ENCODE measurements at places on chromosomes 1 and 21.

GRCh38 chr1:187842406-187843165 lies 1013.8 kb downstream of the PLA2G4A start:
- no peak for DNase-seq

- no peak for DNase-seq
Observed at GRCh38 chr21:34198231-34199120, 125.1 kb downstream of the MRPS6 start.

- no peak for DNase-seq
Observed at GRCh38 chr1:115262886-115263285, 75.2 kb downstream of the NGF start.

DNA sequence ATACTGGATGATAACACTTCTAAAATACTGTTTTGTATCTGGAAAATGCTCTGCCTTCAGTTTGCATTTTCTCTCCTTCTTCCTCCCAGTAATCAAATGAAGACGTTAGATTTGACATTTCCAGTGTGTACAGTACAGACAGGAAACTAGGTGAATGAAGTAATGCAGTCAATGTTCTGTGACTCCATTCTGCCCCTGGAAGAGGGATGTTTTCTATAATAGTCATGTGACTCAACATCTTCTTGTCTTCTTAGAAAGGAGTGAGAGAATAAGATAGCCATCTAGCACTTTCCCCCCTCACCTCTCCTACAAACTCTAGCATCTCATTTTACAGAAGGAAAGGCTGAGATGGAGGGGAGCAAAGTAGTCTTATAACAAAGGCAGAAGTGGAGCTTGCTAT lies 77.6 kb downstream of the DDR2 start:
- DNase-seq, result no peak

- DNase-seq, result no peak
Observed at GRCh38 chr1:8426996-8427395, 109.1 kb downstream of the SLC45A1 start.

DNA sequence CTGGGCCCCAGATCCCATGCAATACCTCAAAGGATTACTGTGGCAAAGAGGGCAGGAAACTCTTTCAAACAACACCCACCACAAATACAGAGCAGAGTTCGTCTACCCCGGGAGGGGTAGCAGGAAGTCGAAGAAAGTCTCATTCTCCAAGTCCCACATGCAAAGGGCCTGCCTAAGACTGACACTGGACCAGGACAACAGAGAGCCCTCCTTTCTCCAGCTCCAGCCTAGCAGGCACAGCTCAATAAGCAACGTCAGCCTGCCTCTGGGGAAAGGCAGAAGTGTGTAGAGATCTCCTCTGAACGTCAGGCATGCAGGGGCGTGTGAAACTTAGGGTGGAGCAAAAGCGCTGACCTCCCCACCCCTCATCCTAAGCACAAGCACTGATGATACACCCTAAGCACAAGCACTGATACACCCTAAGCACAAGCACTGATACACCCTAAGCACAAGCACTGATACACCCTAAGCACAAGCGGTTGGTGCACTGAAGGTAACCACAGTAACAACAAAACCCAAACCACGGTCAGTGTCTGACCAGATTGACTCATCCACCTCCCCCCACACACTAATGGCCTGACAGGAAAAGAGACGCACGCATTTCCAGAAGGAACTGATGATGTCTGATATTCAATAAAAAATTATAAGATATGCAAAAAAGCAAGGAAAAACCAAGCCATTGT lies 1.3 kb downstream of the KRTAP12-3 start:
- no peak for DNase-seq

GRCh38 chr1:55718758-55719671 lies 503.9 kb upstream of the USP24 start:
- peak; percentile 17 for DNase-seq

DNA sequence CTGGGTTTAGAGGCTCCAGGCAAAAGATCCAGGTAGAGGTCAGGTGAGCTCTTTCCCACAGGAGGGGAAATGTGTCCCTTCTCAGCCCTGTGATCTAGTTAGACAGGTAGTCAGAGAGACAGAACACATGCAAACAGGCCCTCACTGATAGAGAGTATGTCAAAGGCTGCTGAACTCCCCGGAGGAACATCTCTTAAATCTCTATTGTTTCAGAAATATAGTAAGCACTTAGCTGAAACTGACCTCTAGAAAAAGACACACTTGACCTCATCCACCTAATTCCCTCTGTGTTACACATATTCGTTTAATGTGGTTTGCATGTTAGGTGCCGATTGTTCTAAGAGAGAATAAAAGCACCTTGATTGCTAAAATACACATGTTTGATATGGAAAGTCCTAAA lies 23.3 kb downstream of the SUSD4 start:
- no peak for DNase-seq

DNA sequence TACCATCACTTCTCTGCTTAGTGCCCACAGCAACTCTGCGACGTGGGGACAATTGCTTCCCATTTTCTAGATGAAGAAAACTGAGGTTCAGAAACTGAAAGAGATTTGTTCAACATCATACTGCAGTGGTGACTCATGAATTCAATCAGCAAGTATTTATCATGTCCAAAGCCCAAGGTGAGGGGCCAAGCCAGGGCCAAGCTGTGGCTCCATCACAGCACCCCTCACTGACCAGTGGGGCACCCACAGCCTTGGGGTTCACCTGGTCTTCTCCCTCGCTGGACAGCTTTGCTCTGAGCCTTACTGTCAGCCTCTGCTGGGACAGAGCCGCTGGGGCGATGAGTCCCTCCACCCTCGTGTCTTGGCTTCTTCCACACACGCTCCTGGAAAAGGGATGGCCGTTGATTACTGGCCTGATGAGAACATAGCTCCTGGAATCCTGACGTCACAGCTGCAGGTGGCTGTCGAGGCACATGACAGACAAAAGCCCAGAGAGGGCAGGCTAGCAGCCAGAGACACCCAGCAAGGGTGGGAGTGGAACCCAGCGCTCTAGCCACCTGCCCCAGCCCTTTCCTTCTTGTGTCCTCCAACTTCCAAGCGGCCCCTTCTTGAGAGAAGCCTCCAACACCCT lies 6.2 kb downstream of the EDN2 start:
- no peak for DNase-seq

DNA sequence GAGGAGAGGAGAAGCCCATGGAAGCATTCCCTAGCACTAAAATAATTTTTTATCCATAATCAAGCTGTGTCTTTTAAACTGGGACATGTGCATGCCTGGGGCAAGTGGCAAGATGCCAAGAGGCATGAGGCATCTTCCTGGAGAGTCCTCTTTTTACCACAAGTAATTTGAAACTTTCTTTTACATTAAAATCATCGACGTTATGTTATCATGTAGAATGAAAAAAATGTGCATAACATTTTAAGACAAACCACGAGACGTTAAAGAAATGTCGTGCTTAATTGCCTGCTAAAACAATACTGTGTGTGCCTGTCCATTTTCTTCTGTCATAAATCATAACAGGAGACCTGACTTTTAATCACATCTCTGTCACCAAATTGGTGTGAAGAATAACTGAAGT lies 1.5 kb downstream of the STYXL2 start:
- no peak for DNase-seq

GRCh38 chr21:21682172-21682571 lies 684.0 kb downstream of the NCAM2 start:
- DNase-seq, result no peak

DNA sequence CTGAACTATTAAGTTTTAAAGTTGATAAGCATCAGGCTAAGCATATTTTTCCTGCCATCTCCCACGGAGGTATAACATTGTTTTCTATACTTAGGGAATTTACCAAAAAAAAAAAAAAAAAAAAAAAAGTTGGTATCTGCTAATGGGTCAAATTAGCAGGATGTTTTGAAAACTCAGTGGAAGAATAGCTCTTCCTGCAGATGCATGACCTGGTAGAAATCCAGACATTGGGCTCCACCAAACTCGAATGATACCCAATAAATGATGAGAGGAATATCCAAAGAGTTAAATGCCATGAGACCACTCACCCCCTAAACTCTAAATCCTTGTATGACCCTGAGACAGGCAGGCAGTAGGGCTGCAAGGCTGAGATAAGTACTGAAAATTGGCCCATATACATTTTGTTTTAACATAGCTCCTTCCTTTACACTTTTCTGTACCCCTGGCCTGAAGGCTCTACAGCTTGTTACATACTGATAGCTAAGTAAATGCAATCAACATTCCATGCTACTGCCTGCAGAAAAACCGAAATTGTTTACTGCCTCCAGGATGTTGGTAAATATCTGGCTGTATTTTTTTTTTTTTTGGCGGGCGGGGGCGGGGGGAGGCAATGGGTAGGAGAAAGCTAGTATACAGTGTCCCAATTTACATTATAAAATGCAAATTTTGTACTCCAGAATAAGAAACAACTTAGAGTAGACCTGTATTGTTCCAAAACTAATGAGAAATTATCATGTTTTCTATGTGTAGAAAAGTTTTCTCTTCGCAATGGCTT lies 57.6 kb downstream of the NFIA start:
- DNase-seq, result no peak

GRCh38 chr1:150615346-150616201 lies 13.8 kb downstream of the ENSA start:
- DNase-seq, result no peak

DNA sequence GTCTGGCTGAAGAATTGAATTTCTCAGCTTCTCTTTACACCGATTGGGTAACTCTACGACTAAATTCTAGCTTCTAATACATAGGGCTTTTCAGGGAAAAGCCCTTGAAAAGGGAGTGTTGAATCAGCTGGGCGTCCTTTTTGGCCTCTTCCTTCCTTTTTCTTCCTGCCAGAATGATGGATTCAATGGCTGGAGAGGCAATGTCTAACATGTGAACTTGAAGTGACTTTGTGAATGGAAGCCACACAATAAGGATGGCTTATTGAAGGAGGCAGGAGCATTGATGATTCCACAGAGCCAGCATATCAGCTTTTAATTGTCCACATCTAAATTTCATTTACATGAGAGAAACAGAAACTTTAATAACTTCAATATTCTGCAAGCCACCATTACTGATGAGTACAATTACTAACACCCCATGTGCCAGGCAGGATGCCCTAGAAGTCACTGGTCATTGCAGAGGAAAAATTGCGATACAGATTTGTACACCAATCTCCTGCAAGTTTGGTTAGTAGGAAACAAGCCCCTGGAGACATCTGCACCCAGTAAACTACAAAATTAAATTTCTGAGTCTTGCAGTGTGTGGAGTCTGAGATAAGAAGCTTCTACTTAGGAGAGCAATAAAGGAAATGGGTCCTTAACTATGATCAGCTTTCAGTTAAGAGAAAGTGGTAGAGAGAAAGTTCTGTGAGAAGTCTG lies 56.1 kb downstream of the STYXL2 start:
- DNase-seq, result no peak

GRCh38 chr1:60678391-60678790 lies 404.0 kb upstream of the NFIA start:
- no peak for DNase-seq
